ENCODE measurements at places on chromosomes 11 and 22.

DNA sequence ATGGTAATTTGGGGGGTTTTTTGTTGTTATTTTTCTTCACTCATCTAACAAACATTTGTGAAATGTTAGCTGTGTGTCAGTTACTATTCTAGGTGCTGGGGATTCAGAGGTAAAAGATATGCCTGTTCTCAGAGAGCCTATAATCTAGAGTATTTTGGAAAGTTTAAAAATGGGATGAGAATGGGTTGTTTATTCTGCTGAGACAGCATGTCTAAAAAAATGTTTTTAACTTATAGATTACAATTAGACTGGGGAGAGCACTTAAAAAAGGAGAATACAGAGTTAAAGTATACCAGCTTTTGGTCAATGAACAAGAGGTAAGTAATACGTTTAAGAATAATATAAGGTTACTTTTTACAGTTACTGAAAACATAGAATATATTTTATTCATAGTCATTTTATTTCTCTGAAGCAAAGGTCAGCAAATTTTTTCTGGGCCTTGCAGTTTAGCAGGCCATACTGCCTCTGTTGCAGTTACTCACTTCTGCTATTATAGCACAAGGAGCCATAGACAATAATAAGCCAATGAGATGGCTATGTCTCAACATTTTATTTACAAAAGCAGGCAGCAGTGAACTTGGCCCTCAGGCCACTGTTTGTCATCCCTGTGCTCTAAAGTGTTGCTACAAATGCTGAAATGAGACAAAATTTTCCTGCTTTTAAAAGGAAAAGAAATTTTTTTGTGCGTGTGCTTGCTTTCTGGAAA, 60.0 kb downstream of the DKK3 start:
- no peak for DNase-seq

DNA sequence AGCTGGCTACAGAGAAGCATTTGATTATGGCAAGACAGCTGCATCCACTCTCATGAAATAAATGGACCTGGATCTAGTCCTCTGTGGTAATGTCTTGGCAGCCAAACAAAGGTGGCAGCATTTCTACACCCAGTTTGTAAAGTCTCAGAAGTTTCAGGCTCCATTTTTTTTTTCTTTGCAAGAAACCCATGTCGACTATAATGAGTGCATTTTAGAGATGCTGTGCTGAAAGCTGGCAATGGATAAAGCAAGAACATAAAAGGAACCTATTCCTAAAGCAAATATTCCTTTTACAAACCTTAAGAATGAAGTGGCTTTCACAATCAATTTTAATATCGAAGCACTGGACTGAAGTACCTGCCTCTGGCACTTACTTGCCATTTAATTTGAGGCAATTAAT, 33.5 kb downstream of the THAP12 start:
- no peak for DNase-seq

- DNase-seq, result no peak
These were observed 7.3 kb upstream of the KCNJ1 start for GRCh38 chr11:128874427-128874826.

DNA sequence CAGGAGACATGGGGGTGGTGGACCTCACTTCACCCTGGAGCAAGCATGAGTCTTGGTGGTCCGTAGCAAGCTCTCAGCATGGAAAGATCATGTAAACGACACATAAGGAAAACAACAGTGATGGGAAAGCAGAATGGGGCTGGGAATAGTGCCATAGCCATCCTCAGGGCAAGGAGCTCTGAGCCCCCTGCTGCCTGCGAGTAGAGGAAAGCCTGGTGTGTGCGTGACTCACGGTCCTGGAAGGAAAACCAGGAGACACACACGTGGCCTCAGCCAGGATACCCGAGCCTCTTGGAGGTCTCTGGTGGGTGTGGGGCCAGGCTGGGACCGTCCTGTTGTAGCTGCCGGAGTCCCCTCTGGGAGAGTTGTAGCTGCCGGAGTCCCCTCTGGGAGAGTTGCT, 12.4 kb downstream of the SHANK3 start:
- no peak for DNase-seq

- DNase-seq, result no peak
These were observed 2.0 kb downstream of the MYH9 start for GRCh38 chr22:36385491-36386350.

DNA sequence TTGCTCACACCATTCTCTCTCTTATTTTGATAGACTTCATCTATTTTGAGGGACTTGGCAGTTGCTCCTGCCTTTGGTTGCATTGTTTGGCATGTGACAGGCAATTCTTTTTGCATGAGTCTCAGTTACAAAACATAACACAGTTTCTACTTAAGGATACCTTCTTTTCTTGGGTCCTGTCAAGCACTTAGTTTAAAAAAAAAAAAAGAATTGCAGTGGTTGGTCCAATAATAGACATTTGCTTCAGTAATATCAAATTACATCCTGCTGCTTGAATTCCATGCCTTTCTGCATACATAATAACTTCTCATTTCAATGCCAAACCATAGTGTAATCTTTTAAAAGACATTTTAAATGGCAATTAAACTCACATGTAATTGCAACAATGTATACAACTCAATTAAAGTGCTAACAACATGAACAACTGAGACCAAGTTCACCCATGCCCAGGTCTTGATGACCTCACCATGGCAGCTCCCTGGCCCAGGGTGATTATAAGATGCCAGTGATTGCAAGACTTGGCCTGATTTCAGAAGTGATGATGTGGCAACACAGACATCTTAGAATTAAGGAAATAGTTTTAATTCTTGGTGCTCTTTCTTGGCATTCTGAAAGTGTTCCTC, 32.2 kb upstream of the PLET1 start:
- DNase-seq, result no peak

- peak; percentile 70 for DNase-seq
These were observed 1391.3 kb downstream of the TBC1D22A start for GRCh38 chr22:48153726-48154125.

- no peak for DNase-seq
These were observed 920 bp downstream of the TMEM218 start for GRCh38 chr11:125110506-125110905.

- peak; percentile 51 for DNase-seq
These were observed 8.5 kb upstream of the CHRDL2 start for GRCh38 chr11:74739546-74740270.

GRCh38 chr11:128720522-128720985, 26.7 kb downstream of the FLI1 start:
- no peak for DNase-seq

DNA sequence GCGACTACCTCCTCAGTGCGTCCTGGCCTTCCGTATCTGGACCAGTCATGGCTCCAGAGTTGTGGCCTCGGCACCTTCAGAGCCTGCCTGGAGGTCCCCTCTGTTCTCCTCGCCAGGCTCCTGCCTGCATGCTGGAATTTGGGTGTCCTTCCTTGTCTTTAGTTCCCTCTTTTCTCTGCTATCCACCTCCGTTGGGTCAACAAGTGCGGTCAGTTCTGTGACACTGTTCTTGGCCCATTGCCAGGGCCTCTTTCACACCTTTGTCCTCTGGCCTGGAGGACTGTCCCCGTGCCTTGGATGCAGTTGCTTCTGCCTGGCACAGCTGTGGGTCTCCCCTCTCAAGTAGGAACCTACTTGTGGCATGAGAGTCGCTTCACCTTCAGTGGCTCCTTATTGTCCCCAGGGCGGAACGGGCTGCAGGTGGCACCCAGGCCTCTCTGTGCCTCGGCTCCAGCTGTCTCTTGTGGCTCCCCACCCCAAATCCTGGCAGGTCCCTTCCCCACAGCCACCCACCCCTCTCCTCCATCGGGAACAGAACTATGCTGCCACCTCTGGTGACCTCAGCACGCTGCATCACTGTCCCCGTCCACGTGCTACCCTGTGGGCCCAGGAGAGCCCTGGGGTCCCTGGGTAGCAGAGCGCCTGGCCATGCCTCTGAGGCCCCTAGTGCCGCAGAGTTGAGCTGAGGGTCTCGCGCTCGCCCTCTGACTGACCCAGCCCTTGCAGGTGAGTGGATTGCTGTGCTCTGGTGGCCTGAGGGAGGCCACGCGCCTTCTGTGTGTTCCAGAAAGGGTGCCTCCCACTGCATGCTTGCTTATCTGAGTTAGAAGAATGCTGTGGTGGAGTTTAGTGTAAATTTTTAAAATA, 4.7 kb downstream of the DGCR8 start:
- no peak for DNase-seq

- DNase-seq, result no peak
These were observed 27.7 kb downstream of the TSPAN32 start for GRCh38 chr11:2329551-2329950.

DNA sequence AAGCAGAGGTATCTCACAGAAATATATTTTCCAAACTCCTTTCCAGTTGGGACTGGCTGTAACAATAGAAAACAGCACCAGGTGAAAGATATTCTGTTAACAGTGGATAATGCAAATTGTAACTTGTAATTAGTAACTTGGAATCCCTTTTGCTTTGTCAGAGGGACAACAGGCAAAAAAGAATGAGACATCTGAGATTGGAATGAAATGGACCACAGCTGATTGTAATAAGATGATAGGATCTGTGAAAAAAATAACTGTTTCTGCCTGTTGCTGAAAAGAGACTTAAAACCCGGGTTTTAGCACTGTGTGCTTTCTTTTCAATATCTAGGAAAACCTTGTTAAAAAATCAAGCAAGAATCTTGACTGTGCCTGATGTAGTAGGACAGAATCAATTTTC, 655.7 kb downstream of the METTL15 start:
- DNase-seq, result no peak

DNA sequence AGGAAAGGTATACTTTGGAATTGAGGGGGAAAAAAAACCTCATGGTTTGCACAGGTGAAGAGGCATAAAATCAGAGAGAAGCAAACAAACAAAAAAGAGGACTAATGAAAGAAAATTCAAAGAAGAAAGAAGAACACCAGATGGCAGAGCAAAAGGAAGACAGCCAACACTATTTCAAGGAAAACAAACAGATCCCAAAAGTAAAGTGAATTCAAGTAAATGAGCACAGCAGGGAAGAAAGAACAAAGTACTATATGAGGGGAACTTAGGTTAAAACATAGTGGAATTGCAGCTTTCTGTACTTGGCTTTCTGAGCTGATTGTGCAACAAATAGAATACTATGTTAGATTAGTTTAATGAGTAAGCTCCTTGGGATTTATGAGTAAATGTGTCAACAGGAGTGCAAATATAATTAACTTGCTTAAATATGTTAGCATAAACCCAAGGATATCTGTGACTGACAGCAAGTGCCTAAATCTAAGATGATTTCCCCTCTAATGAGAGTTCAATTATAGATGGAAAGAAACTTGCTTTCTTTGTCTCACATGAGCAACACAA, 404.6 kb upstream of the CNTN5 start:
- no peak for DNase-seq

DNA sequence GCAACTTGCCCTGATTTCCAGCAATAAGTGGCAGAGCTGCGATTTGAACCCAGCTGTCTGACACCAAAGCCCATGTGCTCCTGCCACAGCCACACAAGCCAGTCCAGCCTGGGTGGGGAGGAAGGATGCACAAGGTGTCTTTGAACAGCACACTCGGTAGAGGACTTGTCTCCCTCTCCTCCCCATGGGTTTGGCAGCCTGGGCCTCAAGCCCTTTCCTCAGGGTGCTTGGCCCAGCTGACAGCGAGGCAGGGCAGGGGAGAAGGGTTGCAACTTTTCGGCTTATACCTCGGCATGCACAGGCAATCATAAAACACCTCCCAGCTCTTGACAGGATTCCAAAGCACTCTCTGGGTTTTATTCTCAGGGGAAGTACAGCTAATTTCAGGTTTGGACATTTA, 19.3 kb downstream of the ASPHD2 start:
- DNase-seq, result no peak

GRCh38 chr11:13923716-13924650, 38.5 kb upstream of the SPON1 start:
- DNase-seq, result no peak

GRCh38 chr11:66891851-66892660, 35.2 kb downstream of the LRFN4 start:
- peak; percentile 21 for DNase-seq

- peak; percentile 36 for DNase-seq
These were observed 66.8 kb downstream of the LRP5 start for GRCh38 chr11:68379206-68379605.

GRCh38 chr11:6415797-6416196, 3.1 kb downstream of the APBB1 start:
- no peak for DNase-seq

DNA sequence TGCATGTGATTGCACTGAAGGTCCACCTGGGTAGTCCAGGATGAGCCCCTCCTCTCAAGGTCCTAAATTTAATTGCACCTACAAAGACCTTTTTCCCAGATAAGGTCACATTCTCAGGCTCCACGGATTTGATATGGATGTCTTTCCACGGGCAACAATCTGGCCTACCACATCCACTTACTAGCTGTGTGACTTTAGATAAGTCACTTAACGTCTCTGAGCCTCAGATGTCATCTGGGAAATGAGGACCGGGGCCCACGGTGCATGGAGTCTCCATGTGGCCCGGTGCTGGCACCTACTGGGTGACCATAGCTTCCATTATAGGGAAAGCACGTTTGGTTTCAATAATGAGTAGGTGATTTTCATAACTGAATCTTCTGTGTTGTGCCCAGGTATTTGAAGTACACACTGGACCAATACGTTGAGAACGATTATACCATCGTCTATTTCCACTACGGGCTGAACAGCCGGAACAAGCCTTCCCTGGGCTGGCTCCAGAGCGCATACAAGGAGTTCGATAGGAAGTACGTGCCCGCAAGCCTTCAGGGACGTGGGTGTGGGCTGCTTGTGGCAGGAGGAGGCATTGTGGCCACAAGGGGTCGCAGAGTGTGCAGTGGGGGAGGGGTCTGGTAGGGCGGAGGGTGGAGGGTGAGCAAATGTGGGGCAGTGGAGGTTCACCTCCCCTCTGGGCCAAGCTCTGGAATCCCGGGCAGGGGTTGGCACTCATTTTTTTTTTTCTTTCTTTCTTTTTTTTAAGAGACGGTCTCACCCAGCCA, 55.7 kb downstream of the ARHGAP8 start:
- DNase-seq, result no peak

- DNase-seq, result no peak
These were observed 92.8 kb upstream of the APOA1 start for GRCh38 chr11:116930177-116930576.

- DNase-seq, result no peak
These were observed 985 bp downstream of the MPZL2 start for GRCh38 chr11:118263112-118263511.

DNA sequence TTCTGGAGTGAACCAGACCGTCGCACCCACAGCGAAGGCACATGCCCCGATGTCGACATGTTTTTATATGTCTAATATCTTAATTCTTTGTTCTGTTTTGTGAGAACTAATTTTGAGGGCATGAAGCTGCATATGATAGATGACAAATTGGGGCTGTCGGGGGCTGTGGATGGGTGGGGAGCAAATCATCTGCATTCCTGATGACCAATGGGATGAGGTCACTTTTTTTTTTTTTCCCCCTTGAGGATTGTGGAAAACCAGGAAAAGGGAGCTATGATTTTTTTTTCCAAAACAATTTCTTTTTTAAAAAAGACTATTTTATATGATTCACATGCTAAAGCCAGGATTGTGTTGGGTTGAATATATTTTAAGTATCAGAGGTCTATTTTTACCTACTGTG, 49.2 kb upstream of the OR4B1 start:
- DNase-seq, result no peak

DNA sequence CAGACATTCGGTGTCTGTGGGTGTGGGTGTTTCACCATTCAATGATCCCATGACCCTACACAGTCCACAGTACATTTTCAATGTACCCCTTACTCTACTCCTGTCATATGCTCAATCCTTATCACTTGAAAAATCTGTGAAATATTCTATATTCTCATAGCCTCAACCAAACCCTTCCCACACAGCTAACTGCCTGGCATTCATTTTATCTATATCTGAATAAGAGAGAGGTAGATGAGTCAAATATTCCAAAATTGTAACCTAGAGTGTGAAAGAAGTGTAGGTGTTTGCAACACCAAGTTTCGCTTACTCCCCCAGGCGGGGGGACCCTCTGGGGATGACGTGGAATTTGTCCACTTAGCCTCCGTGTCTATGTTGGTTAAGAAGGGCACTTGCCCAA, 354.8 kb downstream of the ETS1 start:
- DNase-seq, result no peak

All from SHP77 treated with DMSO at 0.1 percent for 48 hours (cell line).